NCI-H187 treated with DMSO at 0.1 percent for 48 hours (cell line): ENCODE measurements at places on chromosomes 1 and 21.

DNA sequence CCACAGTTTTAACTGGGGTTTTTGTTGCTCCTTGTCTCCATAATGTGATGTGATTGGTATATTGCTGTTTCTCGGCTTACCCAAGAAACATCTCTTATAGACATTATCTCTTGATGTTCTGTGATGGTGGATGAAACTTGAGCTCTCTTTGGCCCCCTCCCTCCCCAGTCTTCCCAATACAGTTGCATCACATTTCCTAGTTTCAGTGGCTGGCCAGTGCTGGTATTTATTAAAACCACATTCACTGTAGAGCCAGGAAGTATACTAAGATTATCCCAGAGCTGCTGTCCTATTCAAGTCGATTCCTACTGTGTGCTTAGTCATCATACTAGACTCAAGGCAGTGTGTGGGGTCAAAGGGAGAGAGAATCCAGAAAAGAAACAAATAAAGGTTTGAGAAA is 244.4 kb downstream of the KAZN start:
- no peak for DNase-seq

DNA sequence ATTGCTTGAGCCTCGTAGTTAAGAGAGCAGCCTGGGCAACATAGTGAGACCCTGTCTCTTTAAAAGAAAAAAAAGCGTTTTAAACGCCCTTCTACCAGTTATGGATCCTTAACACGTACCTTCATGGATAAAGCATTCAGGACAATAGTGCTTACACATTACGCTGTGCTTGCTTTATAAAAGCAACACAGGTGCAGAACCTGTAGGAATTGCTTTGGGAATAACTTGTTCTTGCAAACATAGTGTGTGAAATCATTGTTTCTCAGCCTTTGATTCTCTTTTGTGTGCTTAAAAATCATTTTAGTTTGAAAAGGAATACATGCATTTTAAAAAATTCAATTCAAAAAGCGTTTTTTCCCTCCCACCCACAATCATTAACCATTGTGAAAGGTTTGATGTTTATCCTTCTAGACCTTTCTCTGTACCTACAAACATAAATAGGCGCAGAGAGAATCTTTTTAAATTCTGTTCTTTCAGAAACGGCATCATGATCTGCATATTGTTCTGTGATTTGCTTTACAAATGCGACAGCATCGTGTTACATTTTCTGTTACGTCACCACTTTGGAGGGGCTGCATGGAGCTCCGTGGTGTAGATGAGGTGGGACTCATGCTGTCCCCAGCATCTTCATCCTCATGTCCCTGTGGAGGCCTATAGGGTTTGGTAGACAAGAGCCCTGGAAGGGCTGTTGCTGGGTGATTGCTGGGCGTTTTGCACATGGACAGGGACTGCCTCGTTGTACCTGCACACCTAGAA is 54.6 kb downstream of the SPSB1 start:
- DNase-seq = no peak

DNA sequence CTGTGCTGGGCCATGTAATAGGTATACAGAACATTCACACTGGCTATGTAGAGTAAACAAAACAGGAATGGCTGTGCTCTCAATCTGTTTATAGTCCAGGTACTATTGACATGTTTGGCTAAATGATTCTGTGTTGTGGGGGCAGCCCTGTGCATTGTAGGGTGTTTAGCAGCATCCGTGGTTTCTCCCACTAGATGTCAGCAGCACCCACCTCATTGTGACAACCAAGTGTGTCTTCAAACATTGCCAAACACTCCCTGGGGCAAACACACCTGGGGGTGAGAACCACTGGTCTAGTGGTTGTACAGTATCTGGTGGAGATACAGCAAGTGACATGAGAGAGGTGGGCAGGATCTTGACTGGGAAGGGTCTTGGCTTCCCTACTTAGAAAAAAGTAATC is 80.4 kb upstream of the SPATA6 start:
- no peak for DNase-seq

DNA sequence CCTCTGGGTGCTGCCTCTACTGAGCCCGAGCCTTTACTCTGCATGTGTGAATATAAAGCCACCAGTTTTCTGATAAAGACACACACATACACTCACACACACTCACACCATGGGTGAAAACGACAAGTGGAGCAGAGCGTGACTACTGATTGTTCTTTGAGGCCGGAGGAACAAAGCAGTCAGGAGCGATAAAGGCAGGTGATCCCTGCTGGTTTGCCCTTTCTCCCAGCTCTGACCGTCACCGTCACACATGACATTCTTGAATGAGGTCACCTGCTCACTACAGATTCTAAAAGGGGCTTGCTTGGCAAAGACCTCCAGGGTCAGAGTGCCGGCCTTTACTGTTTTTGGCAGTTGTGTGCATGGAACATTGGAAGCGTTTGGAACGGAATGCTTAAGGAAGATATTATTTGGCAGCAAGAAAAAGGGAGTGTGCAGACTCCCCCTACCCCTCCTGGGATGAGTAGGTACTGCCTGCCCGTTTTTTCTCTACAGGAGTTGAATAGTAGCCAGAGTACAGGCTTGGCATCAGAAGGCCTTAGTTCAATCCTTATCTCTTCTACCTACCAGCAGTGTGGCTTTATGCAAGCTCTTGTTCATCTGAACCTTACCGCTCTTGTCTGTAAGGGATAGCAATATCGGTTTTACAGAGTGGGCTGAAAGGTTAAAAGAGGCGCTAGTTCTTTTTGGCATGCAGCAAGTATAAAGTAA is 79.7 kb downstream of the PBX1 start:
- no peak for DNase-seq

GRCh38 chr1:40003156-40004093 is 37.1 kb upstream of the CAP1 start:
- DNase-seq = no peak

DNA sequence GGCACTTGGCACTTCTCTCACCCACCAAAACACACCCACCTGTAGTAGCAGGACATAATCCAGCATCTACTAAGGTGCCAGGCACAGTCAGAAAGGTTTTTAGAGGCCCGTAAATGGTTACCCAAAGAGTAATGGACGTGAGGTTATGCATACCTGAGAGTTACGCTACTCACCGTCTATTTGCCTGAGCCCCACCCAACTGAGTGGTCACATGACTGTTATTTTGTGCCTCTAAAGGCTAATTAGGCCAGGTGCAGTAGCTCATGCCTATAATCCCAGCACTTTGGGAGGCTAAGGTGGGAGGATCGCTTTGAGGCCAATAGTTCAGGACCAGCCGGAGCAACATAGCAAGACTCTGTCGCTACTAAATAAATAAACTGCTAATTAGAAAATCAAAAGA is 11.0 kb downstream of the LMX1A start:
- no peak for DNase-seq

GRCh38 chr1:92583821-92584760 is 97.4 kb upstream of the GFI1 start:
- DNase-seq = no peak

- no peak for DNase-seq
Measured at GRCh38 chr1:28871631-28872401, 42.6 kb upstream of the EPB41 start.
